Activated naive CD4-positive, alpha-beta T cell (primary cell): ENCODE measurements at places on chromosomes 1 and 21.

DNA sequence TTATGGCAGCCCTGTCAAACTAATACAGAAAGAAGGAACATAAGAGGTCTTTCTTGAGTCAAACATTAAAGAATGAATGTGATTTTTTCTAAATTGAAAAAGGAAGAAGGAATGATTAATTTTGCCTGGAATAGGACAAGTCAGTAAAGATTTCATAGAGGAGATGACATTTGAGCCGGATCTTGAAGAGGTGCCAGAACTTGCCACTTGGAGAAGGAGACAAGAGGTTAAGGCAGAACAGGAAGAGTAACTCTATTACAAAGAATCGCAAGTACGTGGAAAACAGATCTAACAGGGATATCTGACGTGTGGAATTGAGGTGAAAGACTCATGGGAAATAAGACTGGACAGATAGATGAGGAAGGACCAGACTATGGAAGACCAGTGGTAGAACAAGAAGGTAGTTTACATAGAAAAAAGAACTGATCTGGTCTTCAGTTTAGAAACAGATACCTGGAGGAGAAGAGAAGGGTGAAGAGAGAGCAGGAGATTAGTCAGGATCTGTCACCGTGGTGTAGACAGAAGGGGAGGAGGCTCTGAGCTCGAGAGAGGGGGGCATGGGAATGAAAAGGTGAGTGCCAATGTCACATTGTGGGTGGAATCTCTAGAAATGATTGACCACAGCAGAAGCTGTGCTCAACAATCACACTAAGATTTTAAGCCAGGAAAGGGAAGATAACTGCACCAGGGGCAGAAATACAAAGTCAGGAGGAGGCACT is 32.5 kb downstream of the RHOU start:
- DNase-seq, result no peak

GRCh38 chr1:1243807-1244191 is 2.7 kb downstream of the C1QTNF12 start:
- DNase-seq, result no peak

GRCh38 chr1:53498555-53499131 is 39.4 kb downstream of the DMRTB1 start:
- DNase-seq, result no peak

DNA sequence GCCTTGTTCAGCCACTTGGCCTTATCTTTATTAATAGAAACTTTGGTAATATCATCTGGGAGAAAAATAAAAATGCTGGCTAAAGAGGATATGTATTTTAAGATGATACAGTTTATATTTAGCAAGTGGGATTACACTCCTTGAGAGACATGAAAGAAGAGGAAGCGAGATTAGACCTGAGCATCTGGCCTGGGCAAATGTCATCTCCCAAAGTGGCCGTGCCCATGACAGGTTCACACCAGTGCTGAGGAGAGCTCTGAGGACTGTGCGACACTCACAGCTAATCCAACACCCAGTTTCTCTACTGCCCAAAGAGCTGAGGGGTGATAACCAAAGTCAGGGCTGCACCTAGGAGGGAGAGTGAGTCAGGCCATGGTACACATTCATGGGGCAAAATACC is 121.7 kb upstream of the DUSP10 start:
- DNase-seq, result no peak

GRCh38 chr1:227728059-227728891 is 6.8 kb downstream of the JMJD4 start:
- peak; percentile 28 for DNase-seq
